ENCODE measurements at places on chromosomes 4 and X. TPM values are rescaled to one million over a fixed set of nuclear protein-coding genes. Genes with fewer than 3 reads are reported as not detected.

The UCP1 gene
- total RNA-seq: 0.29 TPM

The PRRG3 gene
- 5.4 TPM for total RNA-seq

DNA sequence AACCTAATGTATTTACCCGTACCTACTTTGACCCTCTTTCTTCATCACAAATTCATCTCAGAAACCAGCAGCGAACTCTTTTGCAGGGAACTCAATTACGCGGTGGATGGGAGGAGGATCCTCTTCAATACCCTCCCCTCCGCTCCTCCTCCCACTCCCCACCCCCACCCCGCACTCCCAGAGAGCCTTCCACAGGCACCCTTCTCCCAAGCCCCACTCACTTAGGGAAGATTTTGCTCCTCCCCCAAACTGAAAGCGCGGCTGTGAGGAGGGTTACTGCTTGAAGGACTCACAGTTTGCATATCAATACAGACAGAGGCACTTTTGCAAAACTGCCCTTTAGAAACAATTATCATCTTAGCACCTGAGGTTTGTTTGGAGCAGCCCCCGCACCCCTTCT lies 960 bp upstream of the IL1RAPL1 start:
- no peak for DNase-seq

- DNase-seq: no peak
Measured at GRCh38 chrX:119885554-119886428, 9.9 kb upstream of the AKAP14 start.

The F8A2 gene
- not detected for total RNA-seq

The HTRA3 gene
- total RNA-seq: 2.9 TPM

GRCh38 chr4:169243825-169244609 lies 26.7 kb downstream of the SH3RF1 start:
- DNase-seq: no peak

DNA sequence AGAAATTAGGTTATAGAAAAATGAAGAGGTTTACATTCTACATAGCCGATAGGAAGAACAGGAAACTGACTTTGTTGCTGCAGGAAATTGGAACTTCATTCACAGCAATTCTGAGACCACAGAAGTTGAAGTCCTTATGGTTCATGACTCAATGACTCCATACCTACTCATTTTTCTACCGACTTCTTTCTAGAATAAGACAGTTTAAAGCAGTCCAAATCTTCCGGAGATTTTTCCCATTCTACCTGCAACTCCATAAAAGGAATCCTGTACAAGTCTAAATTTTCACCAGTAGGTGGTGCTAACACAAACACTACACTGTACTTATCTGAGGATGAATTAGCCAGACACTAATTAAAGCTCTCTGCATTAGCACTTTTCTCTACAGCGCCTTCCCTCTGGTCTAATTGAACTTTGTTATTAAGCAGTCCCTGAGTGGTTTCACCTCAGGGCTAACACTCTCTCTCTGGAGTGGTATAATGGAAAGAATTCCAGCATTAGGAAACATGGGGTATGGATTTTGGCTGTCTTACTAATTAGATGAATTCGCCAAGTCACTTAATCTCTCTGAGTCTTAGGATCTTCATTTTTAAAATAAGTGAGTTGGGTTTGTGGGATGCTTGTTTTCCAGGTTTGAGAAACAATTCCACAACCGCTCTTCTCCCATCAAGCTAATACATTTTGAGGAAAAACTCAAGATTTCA lies 167.9 kb downstream of the SMIM20 start:
- no peak for DNase-seq

The NLGN3 gene
- total RNA-seq: 14.8 TPM

GRCh38 chrX:148928811-148929210 lies 428.4 kb downstream of the AFF2 start:
- no peak for DNase-seq

DNA sequence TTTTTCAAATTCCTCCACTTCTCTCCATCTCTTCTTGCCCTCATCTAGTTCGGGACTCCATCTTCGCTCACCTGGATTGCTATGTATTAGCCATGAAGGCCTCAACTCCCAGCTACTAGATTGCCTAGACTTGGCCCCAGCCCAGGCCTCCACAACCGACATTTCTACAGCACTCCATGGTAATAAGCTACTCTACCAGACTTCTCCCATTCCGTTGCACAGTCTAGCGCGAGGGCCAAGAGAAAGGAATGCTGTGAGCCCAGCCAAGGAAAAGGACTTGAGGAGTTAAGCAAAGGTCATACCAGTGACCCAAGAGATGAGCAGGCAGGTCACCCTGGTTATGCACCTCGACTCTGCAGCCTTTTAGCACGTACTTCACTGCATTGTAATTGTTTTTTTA lies 75.6 kb downstream of the SOWAHB start:
- no peak for DNase-seq

DNA sequence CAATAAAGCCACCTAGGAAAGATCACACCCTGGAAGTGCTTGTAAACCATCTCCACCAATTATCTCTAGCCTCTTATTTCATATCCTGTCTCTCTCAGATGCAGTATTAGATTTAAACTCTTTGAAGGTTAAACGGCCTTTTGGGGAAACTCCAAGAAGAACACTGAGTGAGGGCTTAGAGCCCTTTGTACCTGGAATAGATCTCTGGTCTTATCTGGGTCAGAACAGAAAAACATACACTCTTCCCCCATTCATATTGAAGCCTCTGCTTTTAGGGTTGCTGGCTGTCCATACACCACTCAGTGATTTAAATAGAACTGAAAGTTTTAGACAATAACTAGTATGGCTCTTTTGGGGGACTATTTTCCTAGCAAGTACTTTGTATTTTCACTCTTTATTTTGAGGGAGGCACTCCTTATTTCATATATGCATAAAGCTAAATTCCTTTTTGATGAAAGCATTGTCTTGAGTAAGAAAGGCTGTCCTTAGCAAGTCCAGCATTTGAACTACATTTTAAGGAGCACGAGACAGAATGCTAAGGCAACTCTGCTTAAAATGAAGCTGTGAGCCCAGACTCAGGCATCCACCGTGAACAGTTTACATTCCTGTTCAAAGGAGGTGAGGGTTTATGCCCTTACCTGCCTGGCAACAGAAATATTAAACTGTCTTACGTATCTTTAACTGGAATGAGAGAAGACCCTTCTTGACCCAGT lies 17.4 kb downstream of the YY2 start:
- DNase-seq: no peak

The MGAT4D gene
- total RNA-seq: not detected

The FNIP2 gene
- 13.0 TPM for total RNA-seq

DNA sequence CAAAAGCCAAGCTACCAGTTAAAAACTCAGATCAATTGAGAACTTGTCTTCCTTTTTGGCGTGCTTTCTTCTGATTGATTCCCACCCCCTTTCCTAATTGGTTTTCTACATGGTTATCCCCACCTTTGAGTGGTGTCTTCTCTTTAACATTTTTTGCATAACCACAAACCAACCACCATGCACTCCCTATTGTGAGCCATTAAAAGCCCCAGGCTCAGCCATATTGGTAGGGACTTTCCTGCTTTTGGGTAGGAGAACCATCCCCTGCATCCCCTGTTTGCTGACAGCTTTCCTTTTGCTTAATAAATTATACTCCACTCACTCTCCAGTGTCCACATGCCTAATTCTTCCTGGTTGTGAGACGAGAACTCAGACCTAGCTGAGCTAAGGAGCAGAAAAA lies 1651.4 kb upstream of the IGFBP7 start:
- no peak for DNase-seq

The TRIML2 gene
- 62.8 TPM for total RNA-seq

The SYNPO2 gene
- 4.2 TPM for total RNA-seq
